ENCODE measurements at places on chromosomes 4 and X. TPM values are rescaled to one million over a fixed set of nuclear protein-coding genes. Genes with fewer than 3 reads are reported as not detected.

DNA sequence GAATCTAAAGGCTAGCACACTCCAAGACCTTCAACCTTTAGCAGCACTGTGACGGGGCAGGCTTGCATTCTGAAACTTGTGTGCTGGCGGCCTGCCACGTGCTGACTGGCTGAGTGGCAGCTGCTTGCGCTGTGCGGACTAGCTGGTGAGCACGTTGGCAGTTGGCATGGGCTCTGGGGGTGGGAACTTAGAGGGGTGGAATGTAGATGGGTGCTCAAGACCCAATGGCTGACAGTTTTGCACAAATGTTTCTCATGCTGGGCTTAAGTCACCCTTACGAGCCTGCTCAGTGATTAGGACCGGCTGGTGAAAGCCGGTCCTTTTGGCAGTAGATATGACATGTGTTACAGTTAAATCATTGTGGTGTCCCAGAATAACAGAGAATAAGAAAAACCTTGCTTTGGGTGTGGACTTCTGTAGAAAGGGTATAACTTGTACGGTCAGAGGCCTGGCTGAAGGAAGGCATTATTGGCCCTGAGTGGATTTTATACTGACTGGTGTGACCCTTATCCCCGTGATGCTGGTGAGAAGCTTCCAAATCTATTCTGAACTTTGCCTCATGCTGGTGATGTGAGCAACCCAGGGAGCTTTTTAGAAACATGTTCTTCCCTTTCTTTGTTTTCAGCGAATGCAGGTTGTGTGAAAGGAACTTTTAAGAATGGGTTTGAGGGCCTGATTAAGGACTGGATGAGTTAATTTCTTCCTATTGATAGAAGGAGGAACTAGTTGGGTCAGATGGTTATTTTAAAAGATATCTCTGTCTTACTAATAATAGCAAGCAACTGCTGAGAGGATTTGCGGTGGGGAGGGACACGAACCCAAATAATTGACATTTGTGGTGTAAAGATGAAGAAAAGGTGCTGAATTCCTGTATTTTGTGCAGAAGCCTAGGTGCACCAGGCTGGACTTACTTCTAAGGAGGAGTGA lies 107.4 kb upstream of the SLC4A4 start:
- no peak for DNase-seq

DNA sequence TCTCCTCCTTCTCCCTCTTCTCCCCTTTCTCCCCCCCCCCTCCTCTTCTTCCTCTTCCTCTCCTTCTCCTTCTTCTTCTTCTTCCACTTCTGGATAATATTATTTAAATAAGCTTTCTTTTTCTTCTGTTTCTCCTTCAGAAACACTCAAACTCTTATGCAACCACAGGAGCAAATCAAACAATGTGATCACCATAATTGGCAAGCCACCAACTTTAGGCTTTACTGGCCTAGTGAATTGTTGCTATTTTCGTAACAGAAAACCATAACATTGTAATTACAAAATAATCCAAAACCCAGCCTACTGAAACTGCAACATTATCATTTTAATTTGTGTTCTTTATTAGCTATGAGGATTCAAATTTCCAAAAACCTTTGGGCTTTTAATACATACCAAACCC lies 14.3 kb downstream of the DCAF8L1 start:
- peak; percentile 5 for DNase-seq

GRCh38 chr4:108646706-108647105 lies 3.7 kb upstream of the OSTC start:
- no peak for DNase-seq

The FGF13 gene
- 9.6 TPM for total RNA-seq

The TEC gene
- total RNA-seq, result 1.8 TPM

DNA sequence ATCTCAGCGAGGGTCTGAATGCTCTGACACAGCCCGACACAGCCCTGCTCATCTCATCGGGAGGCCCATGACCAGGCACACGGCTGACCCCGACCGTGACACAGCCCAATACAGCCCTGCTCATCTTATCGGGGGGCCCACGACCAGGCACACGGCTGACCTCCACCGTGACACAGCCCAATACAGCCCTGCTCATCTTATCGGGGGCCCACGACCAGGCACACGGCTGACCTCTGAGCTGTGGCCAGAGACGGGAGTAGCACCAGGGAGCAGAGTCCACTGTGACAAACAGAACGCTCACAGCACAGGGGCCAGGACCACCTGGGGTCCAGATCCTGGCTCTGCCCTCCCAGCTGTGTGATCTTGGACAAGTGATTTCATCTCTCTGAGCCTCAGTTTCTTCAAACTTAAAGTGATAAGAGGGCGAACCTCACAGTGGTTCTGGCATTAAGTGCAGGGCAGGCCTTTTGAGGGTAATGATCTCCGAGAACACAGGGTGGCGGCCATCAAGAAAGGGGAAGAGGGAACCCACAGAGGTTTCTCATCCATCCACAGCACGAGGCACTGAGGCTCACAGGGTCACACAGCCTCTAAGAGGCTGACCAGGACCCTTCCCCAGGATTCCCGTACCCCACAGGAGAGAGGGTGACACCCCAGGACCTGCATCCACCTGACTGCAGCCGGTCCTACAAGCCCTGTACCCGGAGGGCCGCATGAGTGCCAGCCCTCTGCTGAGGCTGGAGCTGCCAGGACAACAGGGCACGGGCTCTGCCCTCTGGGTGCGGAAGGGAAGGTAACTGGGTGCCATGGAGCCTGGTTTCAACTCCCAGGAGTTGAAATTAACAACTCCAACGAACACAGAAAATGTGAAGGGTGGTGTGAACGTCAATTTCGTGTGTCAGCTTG lies 60.1 kb downstream of the WFS1 start:
- no peak for DNase-seq

- no peak for DNase-seq
Measured at GRCh38 chr4:186740822-186741221, 17.2 kb upstream of the FAT1 start.

DNA sequence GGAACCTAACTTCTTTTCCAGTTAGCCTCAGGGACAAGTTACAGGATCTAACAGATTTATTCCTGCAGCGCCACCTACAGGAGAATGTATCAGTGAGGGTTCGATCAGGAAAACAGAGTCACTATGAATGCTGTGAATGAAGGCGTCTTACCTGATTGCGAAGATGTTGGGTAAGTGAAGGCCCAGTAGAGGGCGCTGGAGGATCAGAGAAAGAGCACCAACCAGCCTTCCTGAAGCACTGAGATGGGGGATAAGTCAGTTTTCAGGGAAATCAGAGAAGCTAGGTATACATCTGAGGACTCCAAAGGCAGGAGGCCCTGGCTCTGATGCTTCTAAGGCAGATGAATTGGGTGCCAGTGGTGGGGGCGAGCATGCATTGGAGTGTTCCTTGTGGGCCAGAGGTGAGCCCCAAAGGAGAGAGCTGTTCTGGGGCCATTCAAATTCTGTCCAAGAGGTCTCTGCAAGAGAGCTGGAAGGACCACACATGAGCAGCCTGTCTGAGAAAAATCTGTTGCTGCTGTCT lies 169.9 kb upstream of the AADAT start:
- DNase-seq, result peak; percentile 70

DNA sequence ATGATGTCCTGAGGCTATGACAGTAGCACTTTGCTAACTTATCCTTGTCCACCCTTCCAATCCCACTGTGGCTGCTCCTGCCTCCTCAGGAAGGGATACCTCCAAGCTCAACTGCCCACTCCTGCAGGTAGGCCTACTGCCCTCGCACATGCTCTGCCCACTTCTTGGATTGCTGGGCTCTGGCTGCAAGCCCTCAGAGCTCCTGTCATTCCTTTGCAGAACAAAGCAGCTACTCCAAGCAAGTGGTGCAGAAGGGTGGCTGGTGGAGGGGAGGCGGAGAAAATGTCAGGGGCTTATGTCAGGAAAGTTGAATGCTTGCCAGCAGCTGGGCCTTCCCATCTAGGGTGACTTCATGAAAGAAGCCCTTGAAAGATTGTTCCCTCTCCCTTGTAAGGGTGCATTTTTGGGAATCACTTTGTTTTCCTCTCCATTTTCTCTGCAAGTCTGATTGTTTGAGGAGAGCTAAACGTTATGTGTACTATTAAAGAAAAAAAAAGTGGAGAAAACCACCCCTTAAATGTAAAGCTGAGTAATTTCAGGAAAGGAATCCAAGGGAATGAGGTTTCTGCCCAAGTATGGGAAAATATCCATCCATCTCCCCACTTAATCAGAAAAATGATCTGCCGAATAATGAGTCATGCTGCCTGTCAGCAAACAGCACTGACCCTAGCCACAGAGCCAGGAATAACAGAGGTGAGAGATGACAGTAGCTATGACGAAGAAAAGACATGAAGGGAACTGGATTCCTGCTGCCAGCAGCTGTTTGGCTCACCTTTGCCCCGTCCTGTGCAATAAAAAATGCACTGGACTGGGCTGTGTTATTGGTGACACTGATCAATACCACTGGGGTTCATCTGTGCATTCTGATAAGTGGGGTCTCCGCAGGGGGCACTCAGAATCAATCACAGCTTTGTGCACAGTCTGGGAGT lies 102.0 kb downstream of the RTL5 start:
- peak; percentile 55 for DNase-seq

The ATP8A1 gene
- 2.5 TPM for total RNA-seq

GRCh38 chr4:151540728-151541388 lies 131.9 kb downstream of the FHIP1A start:
- DNase-seq, result peak; percentile 79

GRCh38 chr4:121726642-121727268 lies 30.0 kb upstream of the ANXA5 start:
- peak; percentile 42 for DNase-seq

- DNase-seq, result no peak
Measured at GRCh38 chr4:25290490-25291067, 22.0 kb upstream of the ZCCHC4 start.

- peak; percentile 76 for DNase-seq
Measured at GRCh38 chr4:89661173-89661899, 175.6 kb downstream of the SNCA start.

DNA sequence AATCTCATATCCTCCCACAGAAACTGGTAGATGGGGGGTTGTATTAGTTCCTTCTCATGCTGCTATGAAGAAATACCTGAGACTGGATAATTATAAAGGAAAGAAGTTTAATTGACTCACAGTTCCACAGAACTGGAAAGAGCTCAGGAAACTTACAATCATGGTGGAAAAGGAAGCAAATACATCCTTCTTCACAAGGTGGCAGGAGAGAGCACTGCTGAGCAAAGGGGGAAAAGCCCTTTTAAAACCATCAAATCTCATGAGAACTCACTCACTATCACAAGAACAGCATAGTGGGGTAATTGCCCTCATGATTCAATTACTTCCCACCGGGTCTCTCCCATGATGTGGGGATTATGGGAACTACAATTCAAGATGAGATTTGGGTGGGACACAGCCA lies 250.5 kb upstream of the GPRIN3 start:
- no peak for DNase-seq

DNA sequence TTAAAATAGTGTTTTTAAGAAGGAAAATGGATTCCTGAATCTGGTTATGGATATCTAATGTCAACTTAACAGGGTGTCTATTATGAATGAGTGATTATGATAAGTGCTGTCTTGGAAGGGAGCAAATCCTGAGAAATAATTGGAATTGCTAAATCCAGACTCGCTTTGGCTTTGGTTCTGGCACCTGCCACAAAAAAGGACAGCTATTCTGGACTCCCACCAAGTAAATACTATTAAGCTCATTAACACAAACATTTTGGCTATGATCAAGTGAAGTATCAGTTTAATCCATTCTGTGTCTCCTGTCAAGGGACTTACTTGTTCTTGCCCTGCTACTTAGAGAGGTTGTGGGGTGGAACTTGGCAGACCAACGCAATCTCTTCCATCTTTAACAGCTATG lies 403.7 kb downstream of the CENPC start:
- no peak for DNase-seq

DNA sequence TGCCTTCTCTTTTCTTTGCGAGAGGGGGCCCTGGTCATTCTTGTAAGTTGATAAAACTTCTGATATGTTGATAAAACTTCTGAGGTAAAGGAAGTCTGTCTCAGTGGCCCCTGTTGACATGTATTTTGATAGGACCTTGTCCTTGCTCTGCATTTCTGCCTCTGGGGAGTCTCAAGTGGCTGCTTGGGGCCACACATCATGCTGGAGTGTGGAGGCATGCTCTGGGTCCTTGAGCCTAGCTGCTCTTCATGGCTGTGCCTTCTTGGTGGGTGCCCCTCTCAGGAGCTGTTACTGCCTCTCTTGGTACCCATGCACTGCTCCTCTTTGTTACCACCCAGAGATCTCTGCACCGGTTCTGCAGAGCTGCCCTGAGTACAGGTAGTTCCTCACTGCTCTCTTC lies 14.2 kb downstream of the NSD2 start:
- DNase-seq, result no peak

The PCDH18 gene
- 1.2 TPM for total RNA-seq

DNA sequence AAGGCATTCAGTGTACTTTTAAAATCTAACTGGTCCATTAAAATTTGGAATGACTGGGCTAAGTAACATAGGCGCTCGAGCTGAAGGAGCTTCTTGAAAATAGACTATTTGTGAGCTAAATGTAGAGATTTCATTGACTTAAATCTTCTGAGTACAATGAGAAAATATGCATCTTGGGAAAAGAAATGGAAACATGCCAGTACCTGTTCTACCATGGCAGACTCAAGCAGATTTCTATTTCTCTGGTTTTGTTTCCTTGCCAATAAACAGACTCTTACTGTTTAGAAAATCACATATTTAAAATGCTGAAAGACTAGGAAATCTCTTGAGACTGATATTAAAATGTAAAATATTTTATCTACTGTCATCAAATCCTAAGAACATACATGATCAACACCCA lies 678.1 kb downstream of the FAT4 start:
- DNase-seq, result no peak

The KCND1 gene
- 1.6 TPM for total RNA-seq

DNA sequence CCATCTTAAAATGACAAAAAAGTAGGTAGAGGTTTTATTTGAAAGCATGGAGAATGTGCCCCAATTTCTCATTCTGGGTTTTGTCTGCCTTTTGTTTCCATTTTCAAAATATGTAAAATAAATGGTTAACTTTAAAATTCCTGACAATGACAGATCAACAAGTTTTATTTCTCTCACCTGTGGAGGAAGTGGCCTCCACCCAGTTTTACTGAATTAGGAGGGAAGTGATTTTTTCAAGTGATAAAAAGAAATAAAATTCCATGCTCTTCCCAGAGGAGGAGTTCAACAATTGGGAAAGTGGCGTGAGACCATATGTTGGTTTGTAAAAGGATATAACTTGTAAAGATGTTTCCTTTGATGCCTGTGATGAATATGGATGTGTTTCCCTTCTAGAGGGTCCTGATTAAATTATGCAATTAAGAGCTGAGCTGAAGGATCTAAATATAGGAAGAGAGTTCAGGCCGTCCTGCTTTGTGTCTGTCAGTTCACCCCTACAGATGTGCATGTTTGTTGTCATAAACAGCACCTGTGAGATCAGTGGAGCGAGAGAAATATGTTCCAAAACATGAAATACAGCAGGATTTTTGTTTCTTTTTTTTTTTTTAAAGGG lies 19.5 kb downstream of the SMAD1 start:
- DNase-seq, result no peak

GRCh38 chrX:86148594-86148993 lies 343 bp downstream of the DACH2 start:
- DNase-seq, result no peak

Data from kidney epithelial cell (primary cell).